Islet precursor cell (in vitro differentiated cells): ENCODE measurements at places on chromosomes 6 and 20.

GRCh38 chr6:136763716-136764516 is 28.4 kb downstream of the MAP3K5 start:
- no peak for DNase-seq

DNA sequence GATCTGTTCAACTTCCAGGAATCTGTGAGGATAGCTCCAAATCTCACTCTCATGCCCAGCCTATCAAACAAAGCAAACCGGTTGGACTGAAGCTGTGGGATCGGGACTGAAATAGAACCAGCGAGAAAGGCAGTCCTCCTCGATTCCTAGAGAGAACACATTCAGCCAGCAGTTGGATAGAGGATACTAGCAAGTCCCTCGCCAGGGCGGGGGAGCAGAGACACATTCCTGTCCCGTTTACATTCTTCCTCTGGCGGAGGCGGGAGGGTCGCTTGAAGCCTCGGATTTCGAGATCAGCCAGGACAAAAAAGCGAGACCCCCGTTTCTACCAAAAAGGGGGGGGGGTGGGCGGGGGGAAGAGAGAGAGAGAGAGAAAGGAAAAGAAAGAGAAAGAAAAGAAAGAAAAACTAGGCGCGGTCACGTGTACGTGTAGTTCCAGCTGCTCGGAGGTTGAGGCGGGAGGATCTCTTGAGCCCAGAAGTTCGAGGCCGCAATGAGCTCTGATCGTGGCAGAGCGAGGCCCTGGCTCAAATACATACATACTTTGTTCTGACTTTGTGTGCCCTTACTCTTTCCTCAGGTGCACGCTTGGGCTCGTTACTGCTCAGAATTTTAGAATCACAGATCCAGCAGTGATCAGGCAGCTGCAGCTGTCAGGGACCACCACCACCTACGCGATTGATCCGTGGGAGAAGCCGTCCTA is 19.5 kb downstream of the ZNF311 start:
- peak; percentile 98 for DNase-seq

DNA sequence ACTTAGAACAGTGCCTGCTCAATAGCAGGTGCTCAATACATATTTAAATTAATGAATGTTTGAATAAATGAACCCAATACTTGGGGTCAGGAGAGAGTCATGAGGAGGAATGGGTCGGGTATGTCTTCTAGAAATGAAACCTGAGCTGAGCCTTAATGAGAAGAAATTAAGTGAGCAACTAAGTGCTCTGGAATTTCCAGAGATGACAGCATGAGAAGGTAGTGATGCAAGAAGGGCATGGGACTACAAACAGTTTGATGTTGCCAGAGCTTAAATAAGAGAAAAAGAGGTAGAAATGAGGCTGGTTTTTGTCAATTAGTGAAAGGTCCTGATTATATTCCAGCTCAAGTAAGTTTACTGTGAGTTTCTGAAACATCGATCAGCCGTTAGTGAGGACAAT is 82.9 kb downstream of the PDE10A start:
- DNase-seq, result no peak

DNA sequence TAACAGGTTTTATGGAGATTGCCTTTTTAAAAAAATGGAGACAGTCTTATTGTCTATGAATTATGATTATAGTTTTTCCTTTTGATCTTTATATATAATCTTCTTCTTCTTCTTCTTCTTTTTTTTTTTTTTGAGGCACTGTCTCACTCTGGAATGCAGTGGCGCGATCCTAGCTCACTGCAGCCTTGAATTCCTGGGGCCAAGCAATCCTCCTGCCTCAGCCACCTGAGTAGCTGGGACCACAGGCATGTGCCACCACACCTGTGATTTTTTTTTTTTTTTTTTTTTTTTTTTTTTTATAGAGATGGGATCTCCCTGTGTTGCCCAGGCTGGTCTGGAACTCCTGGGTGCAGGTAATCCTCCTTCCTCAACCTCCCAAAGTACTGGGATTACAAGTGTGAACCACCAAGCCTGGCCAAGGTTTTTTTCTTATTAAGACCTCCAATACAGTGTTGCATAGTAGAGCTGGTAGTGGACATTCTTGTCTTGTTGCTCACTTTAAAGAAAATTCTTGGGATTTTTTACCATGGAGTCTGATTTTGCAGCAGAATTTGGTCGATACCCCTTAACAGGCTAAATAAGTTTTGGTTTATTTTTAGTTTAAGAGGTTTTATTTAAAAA is 46.5 kb downstream of the STK4 start:
- DNase-seq, result peak; percentile 86

- no peak for DNase-seq
Measured at GRCh38 chr6:148855744-148856143, 108.9 kb downstream of the UST start.

DNA sequence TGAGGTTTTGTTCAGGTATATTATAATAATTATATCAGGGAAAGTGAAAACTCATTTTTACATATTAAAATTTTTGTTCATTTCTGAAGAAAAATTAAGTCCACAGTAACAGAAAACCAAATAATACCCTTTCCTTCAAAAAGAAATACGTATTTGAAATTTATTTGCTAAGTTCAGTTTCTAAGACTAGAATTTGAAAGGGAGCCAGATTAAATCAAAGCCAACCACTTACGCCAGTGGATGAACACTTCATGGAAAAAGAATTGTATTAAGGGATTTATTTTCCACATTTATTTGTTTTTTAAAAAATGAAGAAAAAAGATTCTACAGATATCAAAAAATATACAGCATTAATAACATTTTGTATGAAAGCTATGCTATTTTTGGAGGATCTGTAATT is 654.4 kb downstream of the EYS start:
- DNase-seq, result no peak

DNA sequence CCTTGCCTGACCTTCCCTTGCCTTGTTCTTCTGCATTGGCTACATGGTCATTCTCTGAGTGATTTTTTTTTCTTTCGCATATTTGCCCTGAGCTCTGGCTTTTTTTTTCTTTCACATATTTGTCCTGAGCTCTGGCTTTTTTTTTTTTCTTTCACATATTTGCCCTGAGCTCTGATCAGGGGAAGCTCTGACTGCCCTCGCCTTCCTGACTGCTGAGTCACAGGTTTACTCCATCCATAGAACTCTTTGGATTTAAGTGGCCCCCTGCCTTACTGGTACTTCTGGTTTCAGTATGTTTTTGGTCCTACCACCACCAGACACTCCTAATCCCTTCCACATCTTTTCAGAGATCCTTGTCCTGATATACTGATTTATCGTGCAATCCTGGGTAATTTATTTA is 201.1 kb downstream of the OGFRL1 start:
- DNase-seq, result peak; percentile 95

DNA sequence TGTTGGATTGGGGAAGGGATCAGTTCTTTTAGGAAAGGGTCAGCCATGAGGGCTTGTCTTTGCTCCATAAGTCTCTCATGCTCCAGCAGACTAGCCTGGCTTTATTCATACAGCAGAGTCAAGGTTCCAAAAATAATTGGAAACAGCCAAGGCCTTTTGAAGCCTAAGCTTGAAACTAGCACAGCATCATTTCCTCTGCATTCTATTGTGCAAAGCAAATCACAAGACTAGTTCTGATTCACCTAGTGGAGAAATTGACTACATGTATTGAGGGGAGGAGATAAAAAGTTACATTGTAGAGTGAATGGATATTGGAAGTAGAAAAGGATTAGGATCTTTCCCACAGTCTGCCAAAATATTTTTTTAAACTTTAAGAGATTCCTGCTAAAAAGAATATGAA is 159.3 kb upstream of the PLCB4 start:
- DNase-seq, result no peak

DNA sequence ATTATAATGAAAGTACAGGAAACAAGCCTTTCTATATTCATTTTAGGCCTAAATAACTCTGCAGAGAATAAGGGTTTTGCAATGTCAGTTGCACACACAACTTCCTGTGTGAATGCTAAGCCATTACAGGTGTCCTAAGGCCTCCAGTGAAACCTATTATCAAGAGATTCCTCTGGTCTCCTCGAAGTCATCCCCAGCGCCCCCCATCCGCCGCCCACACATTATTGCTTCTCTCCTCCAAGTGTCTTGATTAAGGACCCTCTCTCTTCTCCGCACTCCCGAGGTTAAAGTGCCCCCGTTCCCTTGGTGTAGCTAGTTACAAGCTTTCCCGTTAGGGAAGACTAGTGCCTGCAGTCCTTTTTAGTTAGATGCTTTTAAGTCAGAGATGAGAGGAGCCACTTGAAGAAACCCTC is 1.3 kb downstream of the HIVEP2 start:
- DNase-seq, result peak; percentile 59

GRCh38 chr6:20708367-20709124 is 174.3 kb downstream of the CDKAL1 start:
- no peak for DNase-seq

- no peak for DNase-seq
Measured at GRCh38 chr6:164105705-164106104, 691.2 kb downstream of the QKI start.

GRCh38 chr6:155543166-155543847 is 87.7 kb upstream of the NOX3 start:
- no peak for DNase-seq

DNA sequence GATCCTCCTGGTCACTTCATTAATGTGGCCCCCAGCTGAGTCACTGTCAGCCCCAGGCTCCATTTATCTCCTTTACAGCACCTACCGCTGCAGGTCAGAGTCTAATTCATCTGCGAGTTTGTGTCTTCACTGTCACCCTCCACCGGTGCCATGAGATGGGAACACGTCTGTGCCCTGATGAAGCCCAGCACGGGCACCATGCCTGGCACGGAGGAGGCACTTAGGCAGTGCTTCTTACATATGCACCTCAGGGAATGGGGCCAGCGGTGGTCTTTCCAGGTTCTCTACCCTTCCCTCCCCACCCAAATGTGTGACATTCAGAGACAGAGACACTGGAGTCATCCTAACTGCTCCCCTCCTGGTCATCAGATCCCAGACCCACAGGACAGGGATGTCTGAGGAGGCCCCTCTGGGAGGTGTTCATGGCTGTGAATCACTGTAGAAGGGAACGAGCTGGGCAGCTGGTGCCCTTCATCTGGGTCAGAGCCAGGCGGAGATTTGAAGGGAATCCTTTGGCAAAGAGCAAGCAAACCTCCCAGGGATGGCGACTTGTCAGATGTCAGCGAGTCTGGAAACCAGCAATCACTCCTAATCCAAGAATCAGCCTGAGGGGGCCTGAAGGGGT is 364.6 kb downstream of the PREX1 start:
- no peak for DNase-seq

GRCh38 chr6:21123507-21124436 is 469.8 kb upstream of the SOX4 start:
- no peak for DNase-seq

- DNase-seq, result no peak
Measured at GRCh38 chr6:136764517-136764993, 27.7 kb downstream of the MAP3K5 start.

- no peak for DNase-seq
Measured at GRCh38 chr6:66860328-66860727, 1153.3 kb upstream of the EYS start.

DNA sequence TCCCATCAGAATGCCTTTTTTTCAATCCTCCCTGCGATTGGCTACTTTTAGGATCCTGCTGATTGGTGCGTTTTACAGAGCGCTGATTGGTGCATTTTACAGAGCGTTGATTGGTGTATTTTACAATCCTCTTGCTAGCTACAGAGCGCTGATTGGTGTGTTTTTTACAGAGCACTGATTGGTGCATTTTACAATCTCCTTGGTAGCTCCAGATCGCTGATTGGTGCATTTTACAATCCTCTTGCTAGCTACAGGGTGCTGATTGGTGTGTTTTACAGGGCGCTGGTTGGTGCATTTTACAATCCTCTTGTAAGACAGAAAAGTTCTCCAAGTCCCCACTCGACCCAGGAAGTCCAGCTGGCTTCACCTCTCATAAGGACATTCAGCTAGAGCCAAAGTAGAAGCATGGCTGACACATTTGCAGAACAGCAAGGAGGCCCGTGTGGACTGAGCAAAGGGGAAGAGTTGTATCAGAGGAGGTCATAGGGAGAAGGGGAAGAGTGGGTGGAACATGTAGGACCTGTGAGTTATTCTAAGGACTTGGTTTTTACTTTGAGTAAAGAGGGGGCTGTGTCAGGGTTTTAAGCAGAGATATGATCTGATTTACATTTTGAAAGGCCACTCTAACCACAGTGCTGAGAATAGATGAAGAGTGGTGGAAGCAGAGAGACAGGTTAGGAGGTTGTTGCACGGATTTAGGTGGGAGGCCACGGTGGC is 2.6 kb downstream of the ALDH5A1 start:
- no peak for DNase-seq

GRCh38 chr6:168420706-168421105 is 20.3 kb upstream of the SMOC2 start:
- no peak for DNase-seq

DNA sequence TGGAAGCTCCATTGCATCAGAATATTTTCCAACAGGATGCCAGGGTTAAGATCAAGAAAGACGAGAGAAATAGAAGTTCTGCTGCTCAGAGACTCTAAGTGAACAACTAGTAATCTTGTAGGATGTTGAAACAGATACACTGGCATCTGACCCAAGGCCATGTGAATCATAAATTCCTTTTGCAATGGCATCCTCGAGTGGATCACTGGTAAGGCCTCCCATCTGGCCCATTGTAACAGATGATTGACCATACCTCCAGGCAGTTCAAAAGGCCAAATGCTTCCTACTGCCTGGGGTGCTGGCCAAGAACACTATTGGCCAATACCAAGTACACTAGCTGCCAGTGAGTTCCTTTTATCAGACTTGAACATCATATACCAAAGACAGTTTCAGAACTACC is 9.9 kb upstream of the SLC17A3 start:
- DNase-seq, result no peak

GRCh38 chr20:62303340-62304226 is 786 bp downstream of the ADRM1 start:
- peak; percentile 69 for DNase-seq

DNA sequence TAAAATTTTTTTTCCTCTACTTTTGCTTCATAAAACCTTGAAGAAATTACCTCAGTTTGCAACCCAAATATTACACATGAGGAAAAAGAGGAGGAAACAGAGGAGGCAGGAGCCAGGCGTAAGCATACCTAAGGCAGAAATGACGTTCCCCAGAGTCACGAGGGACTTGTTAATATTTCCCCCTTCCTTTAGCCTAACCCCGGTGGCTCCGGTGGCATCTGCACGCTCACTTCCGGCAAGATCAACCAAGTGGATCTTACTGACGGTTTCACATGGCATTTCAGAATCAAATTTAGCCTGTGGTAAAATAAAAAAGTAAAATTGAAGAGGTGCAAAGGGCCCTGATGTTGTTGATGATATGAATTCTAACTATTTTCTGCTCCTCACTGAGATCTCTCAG is 67.4 kb downstream of the KIF16B start:
- DNase-seq, result no peak

GRCh38 chr20:46712056-46712636 is 2.7 kb downstream of the SLC2A10 start:
- DNase-seq, result no peak

- no peak for DNase-seq
Measured at GRCh38 chr6:120774275-120774674, 560.0 kb downstream of the TBC1D32 start.

GRCh38 chr6:45424451-45424861 is 46.7 kb upstream of the SUPT3H start:
- no peak for DNase-seq

GRCh38 chr6:53412751-53413150 is 64.0 kb upstream of the ELOVL5 start:
- no peak for DNase-seq

- DNase-seq, result no peak
Measured at GRCh38 chr20:38818113-38819065, 12.9 kb downstream of the PPP1R16B start.
